T-helper 22 cell (primary cell): ENCODE measurements at places on chromosomes 11 and 22.

GRCh38 chr22:22110548-22111266 lies 128.1 kb upstream of the TOP3B start:
- DNase-seq: no peak

GRCh38 chr11:76041208-76041607 lies 165.1 kb downstream of the WNT11 start:
- DNase-seq: no peak

- no peak for DNase-seq
Observed at GRCh38 chr22:17149076-17149815, 9.8 kb downstream of the HDHD5 start.

GRCh38 chr11:60899046-60899936 lies 7.1 kb downstream of the PRPF19 start:
- DNase-seq: no peak

- no peak for DNase-seq
Observed at GRCh38 chr11:79332017-79332416, 108.8 kb downstream of the TENM4 start.

DNA sequence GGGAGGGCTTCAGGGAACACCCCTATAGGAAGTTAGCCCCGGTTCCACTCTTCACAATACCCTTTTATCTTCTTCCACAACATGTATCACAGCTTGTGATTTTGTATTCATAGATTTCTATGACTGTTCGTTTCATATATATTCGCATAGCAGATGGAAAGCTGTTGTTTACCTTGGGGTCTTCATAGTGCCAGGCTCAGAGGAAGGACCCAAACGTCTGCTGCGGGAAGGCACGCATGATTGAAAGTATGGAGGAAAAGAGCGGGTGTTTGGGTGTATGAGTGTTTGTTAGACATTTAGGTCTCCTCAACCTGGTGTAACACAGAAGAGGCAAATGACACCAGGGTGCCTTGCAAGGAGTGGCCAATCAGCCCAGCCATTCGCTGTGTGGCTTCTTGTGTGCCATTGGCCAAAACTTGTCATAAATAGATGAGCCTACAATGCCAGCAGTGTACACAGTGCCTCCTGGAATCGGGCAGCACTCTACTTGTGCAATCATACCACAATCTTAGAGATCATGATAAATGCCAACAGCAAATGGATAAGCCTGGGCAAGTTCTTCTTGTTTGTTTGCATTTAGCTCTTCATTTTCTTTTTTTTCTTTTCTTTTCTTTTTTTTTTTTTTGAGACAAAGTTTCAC lies 10.9 kb upstream of the ADA2 start:
- no peak for DNase-seq
